ENCODE measurements at places on chromosomes 5 and 9. TPM values are rescaled to one million over a fixed set of nuclear protein-coding genes. Genes with fewer than 3 reads are reported as not detected.

DNA sequence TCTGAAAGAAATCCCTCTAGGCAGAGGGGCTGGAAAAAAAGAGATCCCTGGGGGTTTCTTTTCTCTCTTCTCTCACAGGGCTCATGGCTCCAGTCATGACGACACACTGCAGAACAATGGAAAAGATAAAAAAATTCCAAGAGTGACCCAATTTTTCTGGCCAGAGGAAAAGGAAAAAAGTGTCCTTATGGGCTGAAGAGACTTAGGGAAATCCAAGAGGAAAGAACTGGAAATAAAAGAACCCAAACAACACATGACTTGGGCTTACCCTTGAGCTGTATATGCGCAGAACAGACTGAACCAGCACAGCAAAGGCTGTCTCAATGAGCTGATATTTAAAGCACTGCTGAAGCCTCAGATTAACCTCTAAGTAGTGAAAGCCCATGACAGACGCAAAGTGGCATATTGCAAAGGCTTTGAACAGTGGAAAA lies 102.4 kb downstream of the SMIM23 start:
- DNase-seq, result no peak

DNA sequence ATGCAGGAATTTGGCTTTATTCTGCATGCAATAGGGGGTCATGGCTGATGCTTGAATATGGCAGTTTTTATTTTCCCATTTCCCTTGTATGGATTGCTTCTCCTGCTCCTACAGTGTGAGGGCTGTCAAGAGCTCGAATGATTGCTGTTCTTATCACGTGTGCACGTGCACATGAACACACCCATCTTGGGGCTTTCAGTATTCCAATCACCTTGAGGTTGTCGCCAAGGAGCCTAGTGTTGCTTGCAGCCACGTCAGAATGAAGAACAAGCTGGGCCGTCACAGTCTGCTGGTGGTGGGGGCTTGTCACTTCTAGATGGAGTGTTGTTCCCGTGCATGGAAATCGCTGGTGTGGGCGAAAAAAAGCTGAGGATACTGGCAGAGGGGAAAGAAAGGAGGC lies 219.4 kb upstream of the GLRA1 start:
- DNase-seq, result no peak

DNA sequence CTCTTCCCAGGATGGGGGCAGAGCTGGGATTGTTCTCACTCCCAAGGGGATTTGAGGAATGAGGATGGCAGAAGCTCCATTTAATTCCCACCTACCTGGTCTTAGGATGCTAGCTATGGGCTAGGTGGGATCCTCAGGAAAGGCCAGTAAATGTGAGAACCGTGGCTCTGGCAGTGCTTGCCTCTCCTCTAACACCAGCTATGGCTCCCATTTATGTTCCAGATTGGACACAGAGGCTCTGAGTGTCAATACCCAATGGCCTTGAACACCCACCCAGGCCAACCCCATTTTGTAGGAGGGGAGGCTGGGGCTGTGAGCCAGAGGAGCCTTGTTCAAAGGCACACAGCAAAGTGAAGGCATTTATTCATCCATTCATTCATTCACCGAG lies 10.2 kb upstream of the DAB2IP start:
- DNase-seq, result no peak

- DNase-seq, result no peak
These were observed 28.1 kb downstream of the GPX3 start for GRCh38 chr5:151048526-151048925.

DNA sequence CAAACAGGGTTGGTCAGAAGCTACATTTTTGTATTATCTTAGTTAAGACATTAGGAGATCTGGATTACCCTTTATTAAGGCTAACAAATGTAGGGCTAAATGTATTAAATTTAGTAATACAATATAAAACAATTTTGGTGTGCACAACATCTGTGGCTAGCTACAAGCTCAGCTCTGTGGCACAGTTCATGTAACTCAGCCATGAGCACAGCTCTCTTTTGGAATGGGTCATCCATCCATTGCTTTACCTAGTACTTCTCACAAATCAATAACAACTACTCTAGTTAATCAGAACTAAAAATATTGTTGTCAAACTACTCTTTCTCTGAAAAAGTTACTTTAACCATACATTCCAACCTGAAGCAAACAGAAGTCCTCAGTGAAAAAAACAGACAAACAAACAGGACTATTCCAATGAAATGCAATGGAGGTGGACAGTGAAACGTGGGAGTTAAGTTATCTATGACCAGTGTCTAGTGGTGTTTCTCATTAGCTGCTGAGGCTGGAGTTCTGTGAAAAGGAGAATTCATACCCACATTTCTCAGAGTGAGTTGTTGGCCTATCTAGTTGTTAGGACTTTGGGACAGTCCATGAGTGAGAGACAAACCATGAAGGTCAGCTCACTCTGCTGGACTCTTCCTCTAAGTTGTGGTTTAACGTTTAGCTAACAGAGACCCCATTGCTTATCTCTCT lies 55.1 kb downstream of the PIP5K1B start:
- no peak for DNase-seq

DNA sequence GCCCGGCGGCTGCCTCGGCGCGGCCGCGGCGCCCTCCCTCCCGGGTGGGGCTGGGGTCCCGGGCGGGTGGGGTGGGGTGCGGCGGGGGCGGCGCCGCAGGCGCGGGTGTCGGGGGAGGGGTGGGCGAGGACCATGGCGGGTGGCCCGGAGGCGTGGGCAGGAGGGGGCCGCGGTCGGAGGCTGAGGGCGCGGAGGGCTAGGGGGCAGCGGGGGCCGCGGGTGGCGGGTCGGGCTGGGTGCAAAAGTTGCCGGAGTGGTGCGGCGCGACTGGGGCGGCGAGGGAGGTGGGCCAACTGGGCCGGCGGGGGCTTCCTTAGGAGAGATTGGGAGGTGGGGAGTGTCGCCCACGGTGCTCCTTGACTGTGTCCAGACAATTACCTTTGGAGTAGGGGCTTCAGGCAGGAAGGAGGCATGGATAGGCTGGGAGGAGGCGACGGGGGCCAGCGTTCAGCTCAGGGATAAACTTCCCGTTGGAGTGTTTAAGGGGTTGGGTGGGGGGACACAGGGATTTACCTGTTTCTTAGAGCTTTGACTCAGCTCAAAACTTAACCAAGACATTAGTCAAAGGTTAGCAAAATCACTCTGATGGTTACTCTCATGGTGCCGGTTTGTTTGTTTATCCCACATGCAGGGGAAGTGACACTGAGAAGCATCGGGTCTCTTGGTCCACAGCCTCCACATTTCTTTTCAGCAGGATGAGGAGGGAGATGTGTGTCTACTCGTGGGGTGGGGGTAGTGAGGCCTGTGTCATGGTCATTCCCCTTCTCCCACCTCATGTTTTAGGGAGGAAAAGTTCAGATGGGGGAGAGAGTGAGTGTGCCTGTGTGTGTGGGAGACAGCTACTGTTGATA lies 859 bp downstream of the CSNK1G3 start:
- no peak for DNase-seq

DNA sequence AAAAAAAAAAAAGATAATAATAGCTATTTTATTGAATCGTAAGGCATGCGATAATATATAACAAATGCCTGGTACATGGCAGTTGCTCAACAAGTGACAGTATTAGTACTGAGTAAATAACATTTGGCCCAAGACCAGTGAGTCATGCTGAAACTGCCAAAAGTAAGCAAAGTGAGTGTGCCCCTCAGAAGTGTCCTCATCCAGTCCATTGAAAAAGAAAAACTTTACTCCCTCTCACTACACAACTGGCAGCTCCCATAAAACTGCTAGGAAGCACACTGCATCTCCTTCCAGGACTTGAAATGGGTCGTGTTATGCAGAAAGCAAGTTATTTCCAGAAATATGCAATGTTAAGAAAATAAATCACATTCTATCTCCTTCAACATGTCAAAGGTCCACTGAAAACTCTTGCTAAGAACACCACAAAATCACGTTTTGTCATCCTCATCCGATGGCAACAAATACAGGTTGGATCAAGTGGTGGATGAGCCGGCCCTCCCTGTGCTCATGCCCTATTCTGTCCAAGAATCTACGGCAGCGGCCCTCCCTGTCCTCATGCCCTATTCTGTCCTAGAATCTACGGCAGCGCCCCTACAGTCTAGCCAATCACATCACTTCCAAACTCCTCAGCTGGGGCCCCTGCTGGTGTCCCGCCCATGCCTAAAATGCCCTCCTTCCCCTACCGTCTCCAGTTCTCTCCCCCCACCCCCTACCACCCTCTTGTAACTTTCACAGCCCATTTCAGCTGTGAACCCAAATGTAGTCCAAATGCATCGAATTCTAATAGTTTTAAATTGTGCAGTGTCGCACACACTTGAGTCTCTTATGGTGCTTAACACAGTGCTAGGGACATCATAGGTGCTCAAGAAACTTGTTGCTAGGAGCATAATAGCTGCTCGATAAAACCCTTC lies 12.5 kb downstream of the PTCH1 start:
- no peak for DNase-seq

- peak; percentile 99 for DNase-seq
These were observed at the start of the genes DOLK and NUP188 for GRCh38 chr9:128947527-128948301. DOLK (minus strand) TSS chr9:128947603; CDS start chr9:128947303, 300 bp downstream. NUP188 (plus strand) TSS chr9:128947699; CDS start chr9:128947720, 21 bp downstream.

- no peak for DNase-seq
These were observed at the start of gene DND1 for GRCh38 chr5:140673187-140673976. DND1 (minus strand) TSS chr5:140673576; CDS start chr5:140673542, 34 bp downstream.

GRCh38 chr5:140548791-140549190 lies 1.3 kb downstream of the EIF4EBP3 start:
- no peak for DNase-seq

DNA sequence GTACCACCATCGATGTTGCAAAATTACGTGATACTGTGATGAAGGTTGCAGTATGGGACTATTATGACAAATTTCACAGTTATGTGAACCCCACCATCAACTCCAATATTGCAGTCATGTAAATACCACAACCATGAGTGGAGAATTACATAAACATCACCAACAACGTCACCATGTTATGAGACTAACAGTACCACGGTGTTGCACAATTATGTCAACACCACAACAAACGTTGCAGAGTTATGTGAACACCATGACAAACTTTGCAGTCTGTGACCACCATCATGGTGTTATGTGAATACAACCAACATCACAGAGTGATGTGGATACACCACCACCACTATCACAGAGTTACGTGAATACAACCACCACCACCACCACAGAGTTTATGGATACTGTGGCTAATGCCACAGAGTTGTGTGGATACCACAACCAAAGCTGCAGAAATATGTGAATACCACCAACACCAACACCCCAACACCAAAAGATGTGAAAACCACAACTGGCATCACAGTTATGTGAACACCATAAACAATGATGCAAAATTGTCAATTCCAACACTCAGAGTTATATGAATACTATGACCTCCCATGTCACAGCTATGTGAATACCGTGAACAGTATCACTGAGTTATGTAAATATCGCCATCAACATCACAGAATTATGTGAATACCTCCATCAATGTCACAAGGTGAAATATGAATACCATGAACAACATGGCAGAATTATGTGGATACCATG lies 62.4 kb downstream of the SHC3 start:
- no peak for DNase-seq

GRCh38 chr9:69400470-69400869 lies 75.5 kb downstream of the ENTREP1 start:
- DNase-seq, result no peak

DNA sequence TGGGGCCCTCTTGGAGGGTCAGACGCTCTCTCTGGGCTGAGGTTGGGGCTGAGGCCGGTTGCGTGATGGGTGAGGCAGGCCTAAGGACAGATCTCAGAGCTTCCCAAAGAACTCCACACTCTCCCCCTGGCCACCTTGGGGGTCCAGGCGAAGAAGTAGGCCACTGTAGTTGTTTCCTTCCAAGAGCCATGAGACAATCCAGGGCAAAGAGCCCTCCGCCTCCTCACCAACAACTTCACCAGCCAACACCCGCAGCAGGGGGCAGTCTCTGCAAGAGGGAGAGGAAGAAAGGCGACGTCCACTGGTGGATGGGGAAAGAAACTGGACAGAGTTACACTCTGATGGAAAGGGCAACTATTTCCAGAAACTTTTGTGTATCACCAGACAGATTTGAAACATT lies 10.7 kb downstream of the SLC35A4 start:
- peak; percentile 83 for DNase-seq

GRCh38 chr9:76528056-76528455 lies 69.1 kb downstream of the GCNT1 start:
- no peak for DNase-seq

GRCh38 chr9:89670801-89671434 lies 66.1 kb downstream of the GADD45G start:
- no peak for DNase-seq

- DNase-seq, result peak; percentile 59
These were observed 104.6 kb upstream of the SARDH start for GRCh38 chr9:133842721-133843227.

DNA sequence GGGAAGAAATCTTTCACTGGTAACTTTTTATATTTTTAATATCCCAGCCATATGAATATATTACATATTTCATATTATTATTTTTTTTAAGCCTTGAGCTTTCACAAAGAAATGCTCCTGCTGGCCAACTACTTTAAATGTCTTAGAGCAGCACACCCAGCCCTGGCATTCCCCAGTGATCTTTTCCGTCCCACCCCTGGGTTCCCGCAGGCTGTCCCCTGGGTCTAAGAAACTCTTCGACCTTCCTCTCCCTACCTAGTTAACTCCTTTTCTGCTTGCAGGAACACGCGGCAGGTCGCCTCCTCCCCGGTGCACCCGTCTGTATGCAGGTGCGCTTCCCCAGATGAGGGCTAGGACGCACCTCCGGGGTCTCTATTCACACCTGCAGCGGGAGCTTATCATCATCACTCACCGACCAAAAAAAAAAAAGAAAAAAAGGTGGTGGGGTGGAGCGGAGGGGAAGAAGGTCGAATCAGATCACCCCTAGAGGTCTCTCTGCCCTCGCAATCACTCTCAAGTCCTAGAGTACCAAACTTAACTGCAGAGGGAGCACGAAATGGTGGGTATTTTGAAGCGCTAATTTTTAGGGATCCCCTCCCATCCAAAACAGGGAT lies 696 bp downstream of the ZFP62 start:
- DNase-seq, result no peak

- no peak for DNase-seq
These were observed 82.5 kb downstream of the ADCY2 start for GRCh38 chr5:7478459-7478858.

- no peak for DNase-seq
These were observed 88.8 kb upstream of the PAM start for GRCh38 chr5:102666164-102666946.

GRCh38 chr9:124411514-124412227 lies 3.6 kb downstream of the PSMB7 start:
- no peak for DNase-seq

- no peak for DNase-seq
These were observed 1804.0 kb downstream of the MAT2B start for GRCh38 chr5:165309446-165309845.

The DHFR gene
- total RNA-seq, result 11.1 TPM

The FOXD4L6 gene
- not detected for total RNA-seq

The FAM174A gene
- 13.9 TPM for total RNA-seq

The RAPGEF6 gene
- 8.5 TPM for total RNA-seq

The POLR3G gene
- total RNA-seq, result 0.68 TPM

The SPINK13 gene
- not detected for total RNA-seq
